Activated T-helper 1 cell treated with anti-CD3 and anti-CD28 coated beads, Interleukin-12 subunit alpha, Interleukin-12 subunit beta, Interleukin-2, Interleukin-4 antibody, amounts not matched to agents 30 ng/mL and 10 ng/mL and 1 ng/mL, durations not matched to agents 14 hours and 24 hours and 36 hours (primary cell): ENCODE measurements at places on chromosomes 7 and 10. TPM values are rescaled to one million over a fixed set of nuclear protein-coding genes. Genes with fewer than 3 reads are reported as not detected.

SRGN gene
- total RNA-seq: 1,217 and 1,242 TPM in 2 replicates

SPDYE3 gene
- total RNA-seq: not detected in 2 replicates

GNAT3 gene
- not detected in 2 replicates for total RNA-seq

- no peaks in the 10 kb centered on the region for H3K36me3 ChIP-seq
- peaks cover 7% of the 10 kb centered on the region for H3K27me3 ChIP-seq
Measured at GRCh38 chr10:490891-491571, 198.4 kb downstream of the DIP2C start.

GRCh38 chr10:91632671-91633550 lies at the start of gene PPP1R3C:
PPP1R3C (minus strand) TSS chr10:91633071; CDS start chr10:91632969, 102 bp downstream.
- H3K27me3 ChIP-seq: peaks cover 49% of the 10 kb centered on the region
- H3K36me3 ChIP-seq: no peaks in the 10 kb centered on the region
- no peak within 1 kb of the TSS for H3K27ac ChIP-seq
- H3K4me3 ChIP-seq: peak within 1 kb of the TSS; percentile 73
- peak; percentile 46 for DNase-seq

DNA sequence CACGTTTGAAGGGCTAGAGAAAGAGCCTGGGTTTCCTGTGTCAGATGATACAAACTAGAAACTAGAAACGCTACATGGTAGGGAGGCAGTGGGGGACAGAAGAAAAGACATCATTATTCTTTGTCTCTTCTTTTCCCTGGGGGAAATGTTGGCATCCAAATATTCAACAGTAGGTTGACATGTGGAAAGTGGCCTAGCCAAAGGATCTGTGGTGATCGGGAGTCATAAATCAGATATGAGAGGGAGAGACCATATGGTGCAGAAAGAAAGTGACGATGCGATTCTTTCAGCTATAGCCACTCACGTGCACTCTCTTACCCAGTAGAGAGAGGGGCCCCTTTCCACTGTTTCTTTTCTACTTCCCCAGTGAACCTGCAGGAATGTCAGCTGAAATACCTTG lies 964.7 kb downstream of the LRMDA start:
- H3K27ac ChIP-seq: no peak overlapping the region
- no peaks in the 10 kb centered on the region for H3K27me3 ChIP-seq
- H3K4me1 ChIP-seq: no peaks in the 10 kb centered on the region
- DNase-seq: no peak
- no peaks in the 10 kb centered on the region for H3K36me3 ChIP-seq
- no peak overlapping the region for H3K4me3 ChIP-seq
